ENCODE measurements at places on chromosomes 13 and 19. TPM values are rescaled to one million over a fixed set of nuclear protein-coding genes. Genes with fewer than 3 reads are reported as not detected.
A peak's percentile ranks its signal among the peaks of the same experiment; 100 is the strongest.

GRCh38 chr19:31347354-31347753 lies 1.9 kb downstream of the TSHZ3 start:
- H3K36me3 ChIP-seq, result no peaks in the 10 kb centered on the region
- peaks cover 14% of the 10 kb centered on the region for H3K4me1 ChIP-seq
- DNase-seq, result no peak
- H3K27me3 ChIP-seq, result peaks cover 10% of the 10 kb centered on the region
- H3K4me3 ChIP-seq, result peak overlapping the region; percentile 16

DNA sequence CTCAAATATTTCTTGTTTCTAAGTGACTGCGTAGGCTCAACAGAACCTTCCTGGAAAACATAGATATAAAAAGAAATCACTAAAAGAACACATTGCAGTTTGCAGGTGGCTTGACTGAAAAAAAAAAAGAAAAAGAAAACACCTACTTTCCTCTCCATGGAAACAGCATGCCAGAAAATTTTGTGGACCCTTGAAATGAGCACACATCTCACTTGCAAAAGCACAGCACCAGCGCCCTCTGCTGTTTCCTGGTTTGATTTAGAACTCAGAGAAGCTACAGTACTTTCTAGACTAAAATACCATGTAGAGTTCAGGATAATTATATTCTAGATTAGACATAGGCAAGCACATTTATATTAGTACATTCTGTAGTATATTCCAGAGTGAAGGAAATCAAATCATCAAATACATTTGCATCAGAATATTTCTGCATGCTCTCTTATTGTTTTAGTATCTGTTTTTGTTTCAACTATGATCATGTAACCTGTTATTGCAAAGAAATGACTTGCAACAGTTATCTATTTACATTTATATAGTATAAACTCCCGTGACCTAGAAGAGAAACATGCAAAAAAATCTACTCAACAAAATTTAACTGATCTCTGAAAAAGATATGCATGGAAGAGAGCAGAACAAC lies 22.3 kb upstream of the XPO4 start:
- H3K27me3 ChIP-seq, result no peaks in the 10 kb centered on the region
- no peak overlapping the region for H3K27ac ChIP-seq
- DNase-seq, result peak; percentile 53

- H3K36me3 ChIP-seq, result no peaks in the 10 kb centered on the region
- H3K27ac ChIP-seq, result no peak overlapping the region
- DNase-seq, result no peak
- H3K4me3 ChIP-seq, result no peak overlapping the region
- H3K27me3 ChIP-seq, result no peaks in the 10 kb centered on the region
Measured at GRCh38 chr19:15443838-15444237, 5.9 kb downstream of the WIZ start.

DNA sequence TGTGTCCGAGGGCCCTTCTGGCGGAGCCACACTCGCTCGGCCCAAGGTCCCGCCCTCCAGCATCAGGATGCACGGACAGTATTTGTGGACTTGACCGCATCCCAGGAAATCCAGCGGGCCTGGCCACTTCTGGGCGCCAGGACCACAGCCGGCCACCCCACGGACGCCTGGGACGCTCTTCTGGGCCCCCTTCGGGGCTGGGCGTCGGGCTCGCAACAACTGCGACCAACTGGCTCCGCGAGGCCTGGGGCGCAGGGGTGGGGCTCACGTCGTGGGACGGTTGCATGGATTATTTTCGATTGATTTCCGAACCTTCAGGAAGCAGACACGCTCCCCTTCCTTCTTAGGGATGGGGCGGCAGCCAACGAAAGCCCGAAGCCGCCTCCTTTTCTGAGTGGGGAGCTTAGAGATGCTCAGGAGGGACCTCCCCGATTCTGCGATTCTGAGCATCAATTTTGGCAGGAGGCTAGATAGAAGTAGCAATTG lies 521 bp upstream of the NUP58 start:
- no peaks in the 10 kb centered on the region for H3K36me3 ChIP-seq
- H3K4me1 ChIP-seq, result peaks cover 9% of the 10 kb centered on the region
- peak overlapping the region; percentile 95 for H3K27ac ChIP-seq

DNA sequence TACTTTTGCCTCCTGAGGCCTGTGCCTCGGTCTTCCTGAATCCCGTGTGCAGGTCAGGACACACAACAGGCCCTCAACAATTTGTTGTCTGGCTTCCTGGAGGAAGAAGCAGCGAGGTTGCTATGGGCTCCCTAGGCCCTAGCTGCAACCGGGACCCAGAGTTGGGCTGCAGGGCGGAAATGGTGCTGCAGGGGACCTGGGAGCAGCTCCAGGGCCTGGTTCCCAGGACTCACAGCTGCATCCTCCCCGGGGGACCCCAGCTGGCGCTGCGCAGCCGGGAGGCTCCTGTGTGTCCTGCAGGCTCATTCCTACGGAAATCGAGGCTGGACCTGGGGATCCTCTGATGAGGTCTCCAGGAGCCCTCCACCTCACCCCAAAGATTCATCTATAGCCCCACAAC lies 999 bp upstream of the TNFAIP8L1 start:
- peak overlapping the region; percentile 85 for H3K27ac ChIP-seq
- H3K27me3 ChIP-seq, result no peaks in the 10 kb centered on the region
- no peak overlapping the region for H3K4me3 ChIP-seq

GRCh38 chr19:13557756-13558398 lies 51.6 kb upstream of the CACNA1A start:
- H3K27ac ChIP-seq, result no peak overlapping the region
- no peaks in the 10 kb centered on the region for H3K36me3 ChIP-seq
- H3K4me3 ChIP-seq, result no peak overlapping the region

DNA sequence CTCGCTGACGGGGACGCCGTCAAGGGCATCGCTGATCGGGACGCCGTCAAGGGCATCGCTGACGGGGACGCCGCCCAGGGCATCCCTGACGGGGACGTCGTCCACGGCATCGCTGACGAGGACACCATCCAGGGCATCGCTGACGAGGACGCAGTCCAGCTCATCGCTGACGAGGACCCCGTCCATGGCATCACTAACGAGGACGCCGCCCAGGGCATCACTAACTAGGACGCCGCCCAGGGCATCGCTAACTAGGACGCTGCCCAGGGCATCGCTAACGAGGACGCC lies 945.2 kb downstream of the TUBA3C start:
- DNase-seq, result no peak
- H3K4me3 ChIP-seq, result no peak overlapping the region
- no peaks in the 10 kb centered on the region for H3K36me3 ChIP-seq
- H3K27me3 ChIP-seq, result no peaks in the 10 kb centered on the region
- H3K27ac ChIP-seq, result no peak overlapping the region

GRCh38 chr19:49058562-49058961 lies 1.0 kb upstream of the CGB7 start:
- DNase-seq, result no peak
- H3K4me1 ChIP-seq, result peaks cover 17% of the 10 kb centered on the region
- no peaks in the 10 kb centered on the region for H3K36me3 ChIP-seq
- H3K27ac ChIP-seq, result no peak overlapping the region
- H3K4me3 ChIP-seq, result no peak overlapping the region
- no peaks in the 10 kb centered on the region for H3K27me3 ChIP-seq

DNA sequence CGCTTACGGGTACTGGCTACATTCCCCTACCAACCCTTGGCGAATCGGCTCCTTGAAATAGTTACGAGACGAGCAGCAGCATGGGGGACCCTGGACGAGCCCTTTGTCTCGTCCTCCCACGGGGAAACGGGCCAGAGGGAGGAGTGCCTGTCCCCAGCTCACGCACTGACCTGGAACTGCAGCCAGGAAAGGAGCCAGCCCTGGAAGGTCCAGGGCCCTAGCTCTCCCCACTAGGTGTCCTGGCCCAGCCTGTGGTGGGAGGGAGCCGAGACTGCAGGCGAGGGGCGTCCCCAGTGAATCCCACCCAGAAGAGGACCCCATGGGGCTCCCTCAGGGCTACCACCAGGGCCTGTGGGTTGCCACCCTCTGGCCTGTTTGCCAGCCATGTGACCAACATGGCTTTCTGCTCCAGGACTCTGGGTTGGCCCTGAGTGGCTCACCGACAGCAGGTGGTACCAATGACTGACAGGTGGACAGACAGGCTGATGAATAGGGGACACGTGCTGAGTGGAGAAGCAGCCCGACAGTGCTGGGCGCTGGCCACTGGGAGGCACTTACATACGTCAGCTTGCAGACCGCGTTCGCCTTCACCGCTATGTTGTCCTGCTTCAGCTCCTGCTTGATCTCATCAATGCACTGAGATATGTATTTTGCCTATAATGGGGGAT lies 13.2 kb downstream of the AP3D1 start:
- no peaks in the 10 kb centered on the region for H3K27me3 ChIP-seq
- DNase-seq, result no peak
- H3K36me3 ChIP-seq, result no peaks in the 10 kb centered on the region
- H3K4me3 ChIP-seq, result no peak overlapping the region
- no peaks in the 10 kb centered on the region for H3K4me1 ChIP-seq

DNA sequence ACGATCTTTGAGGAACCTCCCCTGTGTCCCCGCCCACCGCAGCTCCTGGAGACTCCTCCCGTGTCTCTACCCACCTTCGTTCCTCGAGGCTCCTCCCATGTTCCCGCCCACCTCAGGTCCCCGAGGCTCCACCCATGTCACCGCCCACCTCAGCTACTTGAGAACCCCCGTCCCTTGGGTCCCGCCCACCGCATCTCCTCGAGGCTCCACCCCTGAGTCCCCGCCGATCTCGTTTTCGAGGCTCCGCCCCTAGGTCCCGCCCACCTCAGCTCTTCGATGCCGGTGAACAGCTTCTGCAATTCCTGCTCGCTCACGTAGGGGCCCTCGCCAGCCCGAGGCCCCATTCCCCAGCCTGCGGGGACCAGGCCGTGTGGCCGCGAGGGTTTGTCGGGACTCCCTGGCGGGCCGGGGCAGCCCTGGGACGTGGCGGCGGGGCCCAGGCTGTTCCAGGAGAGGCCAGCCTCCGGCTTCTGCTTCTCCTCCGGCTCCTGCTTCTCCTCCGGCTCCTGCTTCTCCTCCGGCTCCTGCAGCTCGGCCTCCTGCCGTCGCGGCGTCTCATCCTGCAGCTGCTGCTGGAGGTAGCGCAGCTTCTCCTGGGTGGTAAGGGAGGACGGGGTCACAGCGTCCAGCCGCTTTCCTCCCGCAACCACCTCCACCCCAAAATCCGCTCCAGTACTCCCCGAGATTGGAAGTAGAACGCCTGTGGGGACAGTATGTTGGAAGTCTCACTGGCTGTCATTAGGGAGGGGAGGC lies 16.7 kb downstream of the TSKS start:
- no peaks in the 10 kb centered on the region for H3K27me3 ChIP-seq
- no peaks in the 10 kb centered on the region for H3K4me1 ChIP-seq
- no peak for DNase-seq

- H3K4me3 ChIP-seq, result no peak overlapping the region
- H3K27ac ChIP-seq, result no peak overlapping the region
- DNase-seq, result no peak
- no peaks in the 10 kb centered on the region for H3K4me1 ChIP-seq
- no peaks in the 10 kb centered on the region for H3K36me3 ChIP-seq
- H3K27me3 ChIP-seq, result no peaks in the 10 kb centered on the region
Measured at GRCh38 chr13:110127986-110128511, 178.9 kb downstream of the COL4A1 start.

DNA sequence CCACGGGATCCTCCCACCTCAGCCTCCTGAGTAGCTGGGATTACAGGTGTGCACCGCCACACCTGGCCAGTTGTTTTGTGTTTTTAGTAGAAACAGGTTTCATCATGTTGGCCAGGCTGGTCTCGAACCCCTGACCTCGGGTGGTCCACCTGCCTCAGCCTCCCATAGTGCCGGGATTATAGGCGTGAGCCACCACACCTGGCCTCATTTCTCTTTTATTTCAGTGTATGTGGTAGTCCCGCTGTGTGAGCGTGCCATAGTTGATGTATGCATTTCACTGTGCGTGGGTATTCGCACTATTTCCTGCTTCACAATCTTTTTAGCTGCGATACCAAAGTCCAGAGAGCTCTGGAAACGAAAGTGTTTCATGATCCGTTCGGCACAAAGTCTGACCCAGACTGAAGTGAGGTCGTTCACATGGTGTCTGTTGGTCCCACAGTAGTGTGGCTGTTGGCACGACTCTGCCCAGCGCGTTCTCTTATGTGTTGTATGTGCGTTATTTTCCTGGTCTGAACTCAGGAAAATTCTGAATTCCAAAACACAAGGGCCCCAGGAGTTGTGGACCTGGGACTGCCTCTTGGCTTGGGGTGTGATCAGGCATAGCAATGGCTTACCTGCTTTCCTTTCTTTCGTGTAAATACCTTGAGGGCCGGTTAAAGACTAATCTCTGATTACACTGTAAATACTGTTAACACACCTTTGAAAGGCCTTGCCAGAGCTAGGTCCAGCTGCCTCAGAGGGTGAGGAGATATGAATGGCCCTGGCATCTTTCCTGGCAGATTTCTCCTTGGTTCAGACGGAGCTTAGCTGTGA lies 8.6 kb downstream of the EPN1 start:
- H3K36me3 ChIP-seq, result peaks cover 31% of the 10 kb centered on the region
- no peaks in the 10 kb centered on the region for H3K4me1 ChIP-seq
- no peak overlapping the region for H3K27ac ChIP-seq
- H3K4me3 ChIP-seq, result no peak overlapping the region
- no peak for DNase-seq
- no peaks in the 10 kb centered on the region for H3K27me3 ChIP-seq

GRCh38 chr13:110182003-110182402 lies 125.0 kb downstream of the COL4A1 start:
- no peak overlapping the region for H3K4me3 ChIP-seq
- no peak for DNase-seq
- no peak overlapping the region for H3K27ac ChIP-seq
- H3K36me3 ChIP-seq, result peaks cover 13% of the 10 kb centered on the region
- H3K27me3 ChIP-seq, result no peaks in the 10 kb centered on the region
- no peaks in the 10 kb centered on the region for H3K4me1 ChIP-seq

DNA sequence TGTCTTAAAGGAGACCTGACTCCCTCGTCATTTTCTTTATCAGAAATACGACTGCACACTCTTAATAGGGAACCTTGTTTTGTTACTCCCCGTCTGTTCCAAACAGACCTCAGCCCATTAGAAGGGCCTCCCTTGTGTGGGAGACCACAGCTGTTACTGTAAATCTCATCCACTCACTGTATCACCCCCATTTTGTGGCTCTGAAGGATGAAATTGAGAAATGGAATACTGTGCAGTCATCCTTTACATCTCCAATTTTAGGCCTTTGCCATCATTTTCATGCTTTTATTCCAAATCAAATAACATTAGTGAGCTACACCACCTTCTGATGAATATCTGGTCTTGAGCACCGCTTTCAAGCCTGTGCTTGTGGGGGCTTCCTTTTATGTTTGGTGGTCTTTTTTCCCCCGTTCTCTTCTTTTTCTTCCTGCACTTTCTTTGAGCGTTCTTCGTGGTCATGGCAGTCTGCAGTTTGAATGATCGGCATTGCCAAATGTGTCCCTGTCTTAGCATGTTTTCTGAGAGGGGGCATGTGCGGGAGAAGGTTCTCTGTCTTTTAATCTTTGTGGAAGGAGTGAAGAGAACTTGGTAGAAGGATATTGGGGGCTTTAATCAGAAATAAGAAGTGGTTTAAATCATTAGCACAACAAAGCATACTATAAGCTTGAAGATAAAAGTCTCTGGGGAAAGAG lies 65.8 kb downstream of the GGACT start:
- no peak overlapping the region for H3K27ac ChIP-seq
- H3K4me1 ChIP-seq, result no peaks in the 10 kb centered on the region

The AKAP8L gene
- total RNA-seq, result 172 TPM

The CALR3 gene
- not detected for total RNA-seq

The PRR12 gene
- 21.2 TPM for total RNA-seq

The LRRC63 gene
- not detected for total RNA-seq

The ZIK1 gene
- total RNA-seq, result 6.9 TPM
